ENCODE measurements at places on chromosomes 16 and 17.

DNA sequence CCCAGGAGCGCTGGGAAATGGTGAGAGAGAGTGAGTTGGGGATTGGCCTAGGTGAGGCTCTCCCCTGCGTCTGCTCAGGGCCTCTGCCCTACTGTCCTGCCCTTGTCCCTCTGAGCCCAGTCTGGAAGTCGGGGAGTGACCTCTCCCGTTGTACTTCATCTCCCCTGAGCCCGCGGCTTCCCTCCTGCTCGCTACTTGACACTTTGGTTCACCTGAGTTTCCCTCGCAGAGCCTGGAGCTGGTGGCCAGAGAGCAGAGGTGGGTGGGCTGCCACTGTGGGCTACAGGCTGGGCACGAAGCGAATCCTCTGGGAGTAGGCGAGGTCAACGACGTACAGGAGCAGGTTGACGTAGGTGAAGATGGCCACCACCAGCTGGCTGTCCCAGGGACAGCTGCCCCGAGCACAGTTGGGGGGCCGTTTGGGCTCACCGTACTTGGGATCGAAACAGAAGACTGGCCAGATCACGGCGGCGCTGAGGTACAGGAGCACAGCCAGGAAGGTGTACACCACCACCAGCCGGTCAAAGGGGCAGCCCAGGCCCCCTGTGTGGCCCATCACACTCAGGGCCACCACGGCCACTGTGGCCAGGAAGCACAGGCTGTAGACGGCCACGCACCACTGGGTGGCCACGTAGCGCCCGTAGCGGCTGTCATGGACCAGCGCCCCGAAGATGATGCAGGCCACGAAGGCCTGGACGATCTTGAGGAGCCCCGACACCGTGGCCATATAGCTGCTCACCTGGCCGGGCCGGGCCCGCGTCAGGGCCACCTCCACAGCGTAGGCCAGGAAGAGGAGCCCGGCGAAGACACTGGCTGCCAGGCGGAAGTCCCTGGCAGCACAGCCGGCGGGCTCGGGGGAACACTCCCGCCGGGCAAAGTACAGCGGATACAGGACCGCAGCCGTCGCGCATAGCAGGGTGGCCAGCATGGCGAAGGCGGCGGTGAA is 3.7 kb upstream of the PYCR1 start:
- DNase-seq: no peak

- no peak for DNase-seq
These were observed 427 bp upstream of the NLK start for GRCh38 chr17:28041844-28042656.

- DNase-seq: no peak
These were observed 155.1 kb upstream of the CCL2 start for GRCh38 chr17:34099859-34100515.

DNA sequence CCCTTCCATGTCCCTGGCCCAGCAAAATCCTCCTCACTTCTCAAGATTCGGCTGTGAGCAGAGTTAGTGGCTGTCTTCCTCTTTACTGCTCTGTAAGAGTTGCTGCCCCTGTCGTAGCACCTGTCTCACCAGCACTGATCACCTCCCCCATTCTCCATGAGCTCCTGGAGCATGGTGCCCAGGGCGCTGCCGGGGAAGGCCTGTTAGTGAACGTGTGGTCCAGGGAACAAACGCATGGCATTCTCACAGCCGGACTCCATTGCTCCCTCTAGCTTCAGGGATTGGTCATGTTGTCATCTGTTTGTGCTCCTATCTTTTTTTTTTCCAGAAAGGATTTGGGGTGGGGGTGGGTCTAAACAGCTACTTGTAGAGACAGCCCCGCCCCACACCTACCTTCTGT is 141.2 kb downstream of the CMIP start:
- peak; percentile 16 for DNase-seq

DNA sequence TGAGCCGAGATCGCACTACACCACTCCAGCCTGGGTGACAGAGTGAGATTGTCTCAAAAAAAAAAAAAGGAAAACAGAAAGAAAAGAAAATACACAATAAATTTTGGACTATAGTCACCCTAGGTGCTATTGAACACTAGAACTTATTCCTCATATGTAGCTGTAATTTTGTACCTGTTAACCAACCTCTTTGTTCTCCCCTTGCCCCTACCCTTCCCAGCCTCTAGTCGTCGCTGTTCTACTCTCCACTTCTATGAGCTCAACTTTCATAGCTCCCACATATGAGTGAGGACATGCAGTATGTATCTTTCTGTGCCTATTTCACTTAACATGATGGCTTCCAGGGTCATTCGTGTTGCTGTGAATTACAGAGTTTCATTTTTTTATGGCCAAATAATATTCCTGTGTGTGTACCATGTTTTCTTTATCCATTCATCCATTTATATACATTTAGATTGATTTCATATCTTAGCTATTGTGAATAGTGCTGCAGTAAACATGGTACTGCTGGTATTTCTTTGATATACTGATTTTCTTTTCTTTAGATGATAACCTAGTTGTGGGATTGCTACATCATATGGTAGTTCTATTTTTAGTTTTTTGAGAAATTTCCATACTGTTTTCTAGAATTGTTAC is 28.3 kb downstream of the VPS35L start:
- DNase-seq: peak; percentile 67

GRCh38 chr17:40419559-40420331 is 2.0 kb upstream of the TOP2A start:
- DNase-seq: no peak

GRCh38 chr17:13004336-13004735 is 13.5 kb downstream of the ELAC2 start:
- no peak for DNase-seq

DNA sequence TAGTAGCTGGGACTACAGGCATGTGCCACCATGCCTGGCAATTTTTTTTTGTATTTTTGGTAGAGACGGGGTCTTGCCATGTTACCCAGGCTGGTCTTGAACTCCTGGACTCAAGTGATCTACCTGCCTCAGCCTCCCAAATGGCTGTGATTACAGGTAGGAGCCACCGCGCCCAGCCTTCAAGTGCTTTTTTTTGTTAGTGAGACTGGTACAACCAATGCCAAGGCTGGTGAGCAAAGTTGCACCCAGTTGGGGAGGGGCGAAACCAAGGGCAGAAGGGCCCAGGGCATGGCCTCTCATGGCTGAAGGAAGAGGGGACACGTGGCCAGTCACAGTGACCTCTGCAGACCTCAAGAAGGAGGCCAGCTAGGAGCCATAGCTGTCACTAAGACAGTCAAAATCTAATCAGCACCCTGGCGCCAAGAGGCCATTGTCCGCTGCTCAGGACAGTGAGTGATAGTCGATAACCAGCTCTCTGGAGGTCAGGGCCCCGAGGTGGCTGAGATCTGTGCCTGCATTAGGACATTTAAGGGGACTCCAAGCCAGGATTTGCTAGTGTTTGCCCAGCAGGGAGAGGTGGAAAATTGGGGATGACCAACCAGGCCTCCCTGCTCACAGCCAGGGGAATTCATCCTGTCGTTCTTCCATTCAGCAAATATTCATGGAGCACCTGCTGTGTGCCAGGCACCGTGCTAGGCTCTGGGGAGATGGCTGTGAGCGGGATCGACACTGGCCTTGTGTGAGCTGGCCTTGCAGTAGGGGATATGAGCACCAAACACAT is 10.2 kb downstream of the IL4R start:
- DNase-seq: no peak

- no peak for DNase-seq
These were observed 2.5 kb downstream of the DUSP14 start for GRCh38 chr17:37492167-37492566.

DNA sequence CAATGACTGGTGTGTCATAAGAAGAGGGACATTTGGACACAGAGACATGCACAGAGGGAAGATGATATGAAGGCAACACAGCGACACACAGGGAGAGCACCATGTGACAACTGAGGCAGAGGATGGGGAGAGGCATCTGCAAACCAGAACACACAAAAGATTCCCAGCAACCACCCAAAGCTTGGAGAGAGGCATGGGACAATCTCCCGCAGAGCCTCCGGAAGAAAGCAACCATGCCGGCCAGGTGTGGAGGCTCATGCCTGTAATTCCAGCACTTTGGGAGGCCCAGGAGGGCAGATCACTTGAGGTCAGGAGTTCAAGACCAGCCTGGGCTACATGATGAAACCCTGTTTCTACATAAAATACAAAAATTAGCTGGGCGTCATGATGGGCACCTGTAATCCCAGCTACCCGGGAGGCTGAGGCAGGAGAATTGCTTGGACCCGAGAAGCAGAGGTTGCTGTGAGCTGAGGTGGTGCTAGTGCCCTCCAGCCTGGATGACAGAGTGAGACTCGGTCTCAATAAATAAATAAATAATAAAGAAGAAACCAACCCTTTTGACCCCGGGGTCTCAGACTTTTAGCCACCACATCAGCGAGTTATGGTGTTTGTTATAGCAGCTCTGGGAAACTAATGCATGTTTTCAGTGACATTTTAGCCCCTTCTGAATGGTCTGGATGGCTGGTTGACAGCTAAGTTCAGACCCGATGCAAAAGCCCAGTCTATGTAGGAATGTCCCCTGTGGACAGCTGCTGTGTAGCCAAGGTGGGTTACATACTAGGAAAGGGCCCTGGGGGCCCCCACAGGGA is 13.8 kb upstream of the PLCG2 start:
- DNase-seq: no peak

DNA sequence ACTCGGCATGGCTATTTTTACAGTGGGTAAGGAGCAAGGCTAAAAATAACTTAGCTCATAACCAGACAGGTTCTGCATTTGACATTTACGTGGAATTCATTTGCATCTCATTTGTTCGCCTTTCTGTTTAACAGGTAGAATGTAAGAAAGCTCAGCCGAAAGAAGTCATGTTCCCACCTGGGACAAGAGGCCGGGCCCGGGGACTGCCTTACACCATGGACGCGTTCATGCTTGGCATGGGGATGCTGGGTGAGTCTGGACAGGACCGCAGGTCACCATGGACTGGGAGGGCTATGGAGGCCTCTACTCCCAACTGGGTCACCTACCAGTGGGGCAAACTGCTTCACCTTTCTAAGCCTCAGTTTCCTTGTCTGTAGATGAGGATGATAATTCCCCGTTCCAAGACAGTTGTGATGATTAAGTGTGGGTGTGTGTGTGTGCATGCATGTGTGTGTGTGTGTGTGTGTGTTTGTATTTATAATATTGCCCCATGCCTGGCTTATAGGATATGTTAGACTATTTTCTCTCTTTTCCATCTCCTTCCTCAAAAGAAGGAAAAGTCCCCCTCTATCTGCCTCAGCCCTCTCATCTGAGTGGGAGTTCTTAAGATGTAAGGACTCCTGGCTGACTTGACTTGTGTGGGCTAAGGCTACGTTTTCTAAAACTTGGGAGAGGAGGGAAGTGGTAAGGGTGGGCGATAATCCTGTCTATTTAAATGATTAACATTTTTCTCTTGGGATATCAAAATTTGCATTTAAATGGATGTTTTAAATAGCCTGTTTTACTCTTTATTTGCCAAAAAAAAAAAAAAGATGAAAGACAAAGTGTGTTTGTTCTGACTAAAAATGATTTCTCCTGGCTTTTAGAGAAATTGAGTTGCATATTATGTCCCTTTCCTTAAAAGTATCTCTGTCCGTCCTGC is 129.0 kb downstream of the CCDC182 start:
- no peak for DNase-seq

DNA sequence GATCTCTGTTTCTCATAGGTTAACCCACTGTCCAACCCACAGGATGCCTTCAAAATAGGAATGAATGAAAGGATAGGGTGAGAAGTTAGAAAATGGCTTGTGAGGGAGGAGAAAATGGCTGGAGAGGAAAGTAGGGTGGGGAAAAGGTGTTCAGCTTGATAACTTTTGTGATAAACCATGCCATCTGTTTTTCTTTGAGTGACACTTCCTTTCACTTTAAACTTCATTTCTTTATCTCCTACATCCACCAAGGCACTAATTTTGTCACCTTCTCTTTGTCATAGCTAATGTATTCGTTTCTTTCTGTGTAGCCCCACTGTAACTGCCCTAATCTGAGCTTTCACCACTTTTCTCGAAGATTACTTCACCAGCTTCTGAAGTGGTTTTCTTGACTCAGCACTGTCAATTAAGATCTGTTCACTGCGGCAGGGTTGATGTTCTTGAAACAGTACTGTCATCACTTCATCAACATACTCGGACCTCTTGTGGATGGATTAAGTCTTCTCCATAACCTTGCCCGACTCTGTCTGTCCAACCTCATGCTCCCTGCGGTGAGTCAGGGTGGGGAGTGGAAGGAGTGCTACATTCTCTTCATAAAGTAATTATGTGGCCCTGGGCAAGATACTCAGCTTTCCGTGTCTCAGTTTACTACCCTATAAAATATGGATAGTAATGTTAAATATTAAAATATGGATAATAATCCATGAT is 5.5 kb upstream of the KRT10 start:
- peak; percentile 60 for DNase-seq

- no peak for DNase-seq
These were observed 84.7 kb downstream of the MRC2 start for GRCh38 chr17:62712171-62712581.

GRCh38 chr16:49084628-49085390 is 196.8 kb downstream of the CBLN1 start:
- no peak for DNase-seq

GRCh38 chr17:79088247-79088996 is 13.8 kb downstream of the ENGASE start:
- no peak for DNase-seq

- no peak for DNase-seq
These were observed 1.2 kb upstream of the DPEP2 start for GRCh38 chr16:68000450-68000849.

DNA sequence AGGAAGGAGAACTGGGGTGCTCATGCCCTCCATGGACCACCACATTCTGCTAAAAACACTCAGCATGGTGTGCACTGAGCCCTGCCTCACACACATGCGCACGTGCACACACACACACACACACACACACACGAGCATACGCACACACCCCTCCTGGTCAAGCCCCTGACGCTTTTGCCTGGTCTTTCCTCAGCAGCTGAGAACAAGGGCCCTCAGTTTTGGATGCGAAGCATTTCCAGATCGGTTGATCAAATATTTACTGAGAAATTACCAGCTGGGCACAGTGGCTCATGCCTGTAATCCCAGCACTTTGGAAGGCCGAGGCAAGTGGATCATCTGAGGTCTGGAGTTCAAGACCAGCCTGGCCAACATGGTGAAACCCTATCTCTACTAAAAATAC is 20.1 kb upstream of the RAI1 start:
- no peak for DNase-seq

DNA sequence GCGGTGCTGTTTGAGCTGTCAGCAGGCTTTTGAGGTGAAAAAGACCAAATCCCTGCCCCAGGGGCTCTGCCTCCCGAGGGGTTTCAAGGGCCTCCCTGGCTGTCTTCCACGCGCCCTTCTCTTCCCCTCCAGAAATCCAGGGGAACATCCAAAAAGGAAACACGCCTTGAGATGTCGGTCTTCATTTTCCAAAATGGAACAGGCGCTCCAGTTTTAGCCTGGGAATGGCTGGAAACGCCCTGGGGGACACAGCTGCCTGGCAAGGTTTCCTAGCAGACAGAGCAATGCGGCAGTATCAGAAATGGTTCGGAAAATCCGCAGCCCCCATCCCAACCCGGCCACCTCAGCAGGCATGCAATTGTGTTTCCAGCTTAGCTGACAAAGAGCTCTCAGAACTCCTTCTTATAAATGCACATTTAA is 16.6 kb upstream of the LITAF start:
- DNase-seq: no peak

GRCh38 chr17:39791111-39791992 is 53.6 kb downstream of the GRB7 start:
- DNase-seq: no peak

- no peak for DNase-seq
These were observed 2.9 kb upstream of the CLDN9 start for GRCh38 chr16:3009568-3010390.

- peak; percentile 31 for DNase-seq
These were observed 96.9 kb downstream of the RAB11FIP4 start for GRCh38 chr17:31488264-31488981.

- DNase-seq: no peak
These were observed 38.3 kb upstream of the SMPD3 start for GRCh38 chr16:68486502-68487202.

- no peak for DNase-seq
These were observed 3.0 kb upstream of the TBX2 start for GRCh38 chr17:61396586-61397085.

Data from hematopoietic multipotent progenitor cell treated with erythropoietin and hydrocortisone succinate and interleukin-3 and kit ligand, for 6 days (in vitro differentiated cells).